ENCODE measurements at places on chromosomes 16 and 17.
A peak's percentile ranks its signal among the peaks of the same experiment; 100 is the strongest.

- DNase-seq: no peak
These were observed 57.6 kb downstream of the CDRT4 start for GRCh38 chr17:15409721-15410250.

DNA sequence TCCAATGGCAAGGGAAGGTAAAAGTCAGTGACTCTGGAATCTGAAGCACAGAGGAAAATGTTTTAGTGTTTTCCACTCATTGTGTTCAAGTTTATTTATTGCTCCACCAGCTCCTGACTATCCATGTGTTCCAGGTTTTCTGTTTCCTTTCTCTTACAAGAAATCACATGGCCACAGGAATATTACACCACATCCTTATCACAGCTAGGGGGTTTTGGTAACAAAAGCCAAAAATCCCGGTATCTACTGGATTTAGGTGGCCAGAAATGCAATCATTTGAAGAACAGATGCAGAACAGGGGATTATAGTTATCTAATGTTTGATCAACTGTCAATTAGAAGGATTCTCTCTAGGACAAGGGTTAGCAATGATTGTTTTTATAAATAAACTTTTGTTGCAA, 47.9 kb downstream of the STH start:
- DNase-seq: no peak

GRCh38 chr17:47802341-47803022, 19.1 kb downstream of the OSBPL7 start:
- peak; percentile 76 for DNase-seq

- DNase-seq: no peak
These were observed 73.3 kb downstream of the ABCC1 start for GRCh38 chr16:16022683-16023064.

GRCh38 chr17:17822189-17822588, 14.6 kb downstream of the SREBF1 start:
- DNase-seq: no peak

DNA sequence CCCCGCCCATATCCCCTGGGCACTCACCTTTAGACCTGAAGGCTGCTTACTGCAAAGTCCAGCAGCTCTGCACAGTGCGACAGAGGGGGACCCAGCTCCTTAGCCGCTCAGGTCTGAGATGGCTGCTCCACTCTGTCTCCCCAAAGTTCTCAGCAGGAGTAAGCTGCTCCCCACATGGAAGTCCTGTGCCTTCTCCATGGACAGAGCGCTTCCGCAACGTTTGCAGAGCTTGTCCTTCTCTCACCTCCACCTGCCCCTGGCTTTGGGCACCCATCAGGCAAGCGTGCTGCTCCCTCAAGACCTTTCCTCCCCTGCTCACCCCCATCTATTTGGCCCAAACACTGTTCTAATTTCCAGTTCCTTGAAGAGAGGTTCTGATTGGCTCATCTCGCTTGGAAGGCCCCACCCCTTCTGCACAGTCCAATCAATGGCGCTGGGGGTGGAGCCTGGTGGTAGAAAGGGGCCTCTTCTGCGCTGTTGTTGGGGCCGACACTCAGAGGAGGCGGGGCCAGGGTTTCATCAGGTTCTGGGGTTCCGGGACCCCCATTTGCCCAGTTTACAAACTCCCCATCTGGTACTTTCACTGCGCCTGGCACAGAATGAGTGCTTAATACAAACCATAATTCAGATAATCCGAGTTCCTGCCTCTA, 137.2 kb downstream of the CYLD start:
- DNase-seq: no peak

DNA sequence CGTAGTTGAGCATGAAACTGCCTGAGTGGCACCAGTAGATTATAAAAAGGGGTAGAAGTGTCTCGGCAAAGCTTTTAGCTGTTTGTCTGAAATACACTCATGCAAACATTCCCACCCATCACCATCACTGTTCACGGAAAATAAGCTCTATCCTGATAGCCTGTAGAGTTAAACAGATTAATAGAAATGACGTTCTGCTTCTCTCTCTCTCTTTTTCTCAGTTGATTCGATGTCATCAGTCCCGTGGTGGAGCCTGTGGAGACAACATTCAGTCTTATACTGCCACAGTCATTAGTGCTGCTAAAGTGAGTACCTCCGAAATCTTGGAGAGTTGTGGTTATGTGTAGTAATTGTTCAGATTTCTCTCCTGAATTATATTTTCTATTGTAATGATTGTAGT, 224.7 kb downstream of the BCAS3 start:
- no peak for DNase-seq

DNA sequence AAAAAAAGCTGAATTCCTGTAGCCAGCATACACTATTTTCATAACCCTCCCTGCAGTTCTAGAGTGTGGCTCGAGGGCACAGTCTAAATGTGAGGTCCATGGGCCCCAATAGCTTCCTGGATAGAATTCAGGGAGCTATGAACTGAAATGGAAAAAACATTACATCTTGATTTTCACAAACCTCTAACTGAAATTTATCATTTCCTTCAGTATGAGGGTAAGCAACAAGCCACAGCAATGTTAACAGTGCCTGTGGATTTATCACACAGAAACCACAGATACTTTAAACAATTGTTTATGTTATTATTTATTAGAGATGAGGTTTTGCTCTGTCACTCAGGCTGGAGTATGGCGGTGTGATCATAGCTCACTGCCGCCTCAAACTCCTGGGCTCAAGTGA, 18.2 kb downstream of the TMEM92 start:
- DNase-seq: no peak

DNA sequence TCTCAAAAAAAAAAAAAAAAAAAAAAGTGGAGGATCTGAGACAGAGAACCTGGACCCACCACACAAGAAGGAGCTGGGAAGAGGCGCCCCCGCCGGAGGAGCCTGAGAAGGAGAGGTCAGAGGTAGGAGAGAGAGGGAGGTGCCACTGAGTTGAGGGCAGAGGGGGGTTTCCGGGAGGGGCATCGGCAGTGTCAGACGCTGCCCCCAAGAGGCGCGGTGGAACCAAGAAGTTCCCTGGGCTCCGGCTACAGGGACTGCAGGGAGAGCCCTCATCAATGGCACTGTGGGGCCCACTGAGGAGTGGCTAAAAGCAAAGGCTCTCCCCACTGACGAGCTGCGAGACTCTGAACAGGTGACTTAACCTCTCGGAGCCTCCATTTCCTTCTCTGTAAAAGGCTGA, 4.2 kb downstream of the CCDC42 start:
- peak; percentile 63 for DNase-seq

DNA sequence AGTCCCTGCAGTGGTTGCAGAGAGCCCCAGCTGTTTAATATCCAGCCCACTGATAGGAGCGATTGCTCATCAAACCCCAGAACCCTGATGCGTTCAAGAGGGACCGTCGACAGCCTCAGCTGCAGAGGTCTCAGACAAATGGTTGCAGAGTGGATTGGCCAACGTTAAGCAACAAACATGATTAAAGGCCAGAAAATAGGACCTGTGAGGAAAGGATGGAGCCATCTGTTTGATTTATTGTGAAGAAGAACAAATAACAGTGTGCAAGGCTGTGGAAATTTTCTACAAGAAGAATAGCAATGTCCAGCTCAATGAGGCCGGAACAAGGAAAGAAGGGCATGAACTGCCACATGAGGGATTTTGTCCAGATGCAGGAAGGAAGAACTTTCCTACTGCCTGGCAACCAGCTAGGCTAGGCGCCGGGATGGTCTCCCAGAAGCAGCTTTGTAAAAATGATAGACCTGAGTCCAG, 138.4 kb upstream of the DNAH9 start:
- no peak for DNase-seq

DNA sequence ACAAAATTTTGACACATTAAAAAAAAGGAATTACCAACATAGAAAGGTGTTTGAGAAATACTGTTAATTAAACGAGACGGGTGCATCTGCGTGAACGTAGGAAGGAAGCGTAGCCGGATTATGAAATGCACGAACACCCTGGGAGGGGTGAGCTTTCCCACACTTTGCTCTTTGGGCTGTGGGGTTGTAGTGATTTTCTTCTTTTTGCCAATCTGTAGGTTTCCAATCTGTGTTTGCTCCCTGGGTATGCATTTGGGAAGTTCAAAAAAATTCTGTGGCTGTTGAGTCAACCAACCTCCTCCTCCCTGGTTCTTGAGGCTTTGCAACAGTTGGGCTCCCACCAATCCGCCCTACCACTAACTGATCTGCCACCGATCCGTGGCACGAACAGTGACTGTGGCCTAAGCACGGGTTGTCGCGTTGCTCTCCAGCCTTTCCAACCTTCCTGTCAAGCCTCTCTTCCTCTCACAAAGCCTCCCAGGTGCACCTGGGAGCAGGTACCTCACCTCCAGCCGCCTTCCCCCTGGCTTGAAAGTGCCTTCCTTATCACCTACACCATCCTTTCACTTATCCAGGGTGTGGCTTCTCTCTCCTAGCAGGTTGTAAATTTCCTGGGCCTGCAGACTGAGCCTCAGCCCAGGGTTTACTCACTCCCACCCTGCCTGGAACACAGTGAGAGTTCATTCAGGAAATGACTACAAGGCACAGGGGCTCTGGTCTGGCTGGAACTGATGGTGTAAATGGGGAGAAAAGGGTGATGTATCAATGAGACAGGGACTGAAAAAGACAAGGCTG, 16.6 kb downstream of the RTN4RL1 start:
- no peak for DNase-seq
